Heart left ventricle (tissue), 16 donors: ENCODE measurements at places on chromosomes 7 and 10. TPM values are rescaled to one million over a fixed set of nuclear protein-coding genes. Genes with fewer than 3 reads are reported as not detected.

Gene FGFBP3
- 0.33 TPM for total RNA-seq

Gene VIM
- total RNA-seq = 334 TPM

Gene LRRD1
- 0.33 TPM for total RNA-seq

Gene TRPV6
- not detected for total RNA-seq

Gene STEAP1B
- not detected for total RNA-seq

Gene DNAAF5
- 45.8 TPM for total RNA-seq
